ENCODE measurements at places on chromosomes 13 and 19.

DNA sequence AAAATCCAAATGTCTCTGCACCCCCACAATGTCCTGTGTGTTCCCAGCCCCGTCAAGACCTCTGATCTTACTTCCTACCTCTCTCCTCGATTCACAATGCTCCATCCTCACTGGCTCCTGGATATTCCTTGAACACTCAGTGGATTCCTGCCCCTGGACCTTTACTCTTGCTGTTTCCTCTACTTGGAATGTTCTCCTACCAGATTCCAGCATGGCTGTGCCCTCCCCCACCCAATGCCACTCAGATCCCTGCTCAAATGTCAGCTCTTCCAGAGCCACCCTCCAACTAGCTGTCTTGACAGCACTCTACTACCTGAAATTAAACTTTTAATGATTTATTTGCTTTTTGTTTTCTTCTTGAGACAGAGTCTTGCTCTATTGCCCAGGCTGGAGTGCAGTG is 107.4 kb downstream of the KLF5 start:
- DNase-seq: no peak

- no peak for DNase-seq
Observed at GRCh38 chr13:98094678-98095266, 48.1 kb upstream of the FARP1 start.

GRCh38 chr13:108560093-108560492 is 69.3 kb upstream of the MYO16 start:
- DNase-seq: no peak

DNA sequence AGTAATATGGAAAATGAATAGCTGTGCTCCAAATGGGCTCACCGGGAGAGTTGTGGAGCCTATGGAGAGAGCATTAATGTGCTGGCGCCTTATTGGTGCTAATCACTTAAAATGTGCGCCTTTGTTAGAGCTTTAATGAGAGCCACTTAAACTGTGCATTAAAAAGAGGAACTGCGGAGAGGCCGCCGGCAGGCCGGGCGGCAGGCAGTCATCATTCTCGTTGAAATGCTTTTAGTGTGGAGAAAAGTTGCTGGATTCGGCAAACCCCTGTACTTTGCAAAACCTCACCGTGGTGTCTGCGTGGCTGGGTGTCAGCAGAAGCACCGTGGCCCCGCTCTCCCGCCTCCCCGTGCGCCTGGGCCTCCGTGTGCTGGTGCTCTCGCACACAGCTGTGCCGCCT is 105.5 kb downstream of the KDM4B start:
- no peak for DNase-seq

DNA sequence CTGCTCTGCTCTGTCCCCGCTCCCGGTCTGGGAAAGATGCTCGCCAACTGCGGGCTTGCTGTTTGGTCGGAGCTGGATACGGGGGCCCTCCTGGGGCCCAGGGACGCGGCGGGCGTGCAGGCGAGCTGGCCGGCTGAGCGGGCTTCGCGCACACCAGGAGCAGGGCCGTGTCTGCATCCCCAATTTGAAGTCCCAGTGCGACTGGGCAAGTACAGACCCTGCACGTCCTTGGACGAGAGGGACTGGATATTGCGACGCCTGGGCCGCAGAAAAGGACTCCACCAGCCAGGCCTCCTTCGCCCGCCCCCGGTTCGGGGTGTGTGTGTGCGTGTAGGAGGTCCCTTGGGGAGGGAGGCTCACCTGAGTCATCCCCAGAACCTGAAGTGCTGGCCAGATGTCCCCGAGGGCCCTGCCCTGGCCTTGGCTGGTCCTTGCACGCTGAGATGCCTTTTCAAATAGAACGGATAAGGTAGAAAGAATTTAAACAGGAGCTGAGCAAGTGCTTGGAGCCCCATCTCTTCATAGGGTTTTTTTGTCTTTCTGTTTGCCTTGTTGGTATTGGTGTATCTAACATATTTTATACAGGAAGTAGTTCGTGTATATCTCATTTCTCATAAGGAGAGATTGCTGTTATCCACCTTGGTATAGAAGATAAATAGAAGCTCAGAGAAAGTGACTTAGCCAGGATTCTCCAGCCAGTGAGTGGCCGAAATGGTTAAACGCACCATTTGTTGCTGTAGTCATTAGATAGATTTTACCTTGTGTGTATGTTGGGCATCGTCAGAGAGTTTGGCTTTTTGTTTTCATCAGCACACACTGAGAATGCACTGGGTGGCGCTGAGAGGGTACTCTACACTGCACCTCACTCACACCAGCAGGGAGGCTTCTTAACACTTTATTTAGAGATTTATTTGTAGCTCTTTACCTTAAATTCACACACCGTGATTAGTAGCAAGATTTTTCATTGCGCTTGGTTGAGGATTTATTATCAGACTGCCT is 1.1 kb downstream of the NAXD start:
- no peak for DNase-seq
